ENCODE measurements at places on chromosomes 16 and 17. TPM values are rescaled to one million over a fixed set of nuclear protein-coding genes. Genes with fewer than 3 reads are reported as not detected.

DNA sequence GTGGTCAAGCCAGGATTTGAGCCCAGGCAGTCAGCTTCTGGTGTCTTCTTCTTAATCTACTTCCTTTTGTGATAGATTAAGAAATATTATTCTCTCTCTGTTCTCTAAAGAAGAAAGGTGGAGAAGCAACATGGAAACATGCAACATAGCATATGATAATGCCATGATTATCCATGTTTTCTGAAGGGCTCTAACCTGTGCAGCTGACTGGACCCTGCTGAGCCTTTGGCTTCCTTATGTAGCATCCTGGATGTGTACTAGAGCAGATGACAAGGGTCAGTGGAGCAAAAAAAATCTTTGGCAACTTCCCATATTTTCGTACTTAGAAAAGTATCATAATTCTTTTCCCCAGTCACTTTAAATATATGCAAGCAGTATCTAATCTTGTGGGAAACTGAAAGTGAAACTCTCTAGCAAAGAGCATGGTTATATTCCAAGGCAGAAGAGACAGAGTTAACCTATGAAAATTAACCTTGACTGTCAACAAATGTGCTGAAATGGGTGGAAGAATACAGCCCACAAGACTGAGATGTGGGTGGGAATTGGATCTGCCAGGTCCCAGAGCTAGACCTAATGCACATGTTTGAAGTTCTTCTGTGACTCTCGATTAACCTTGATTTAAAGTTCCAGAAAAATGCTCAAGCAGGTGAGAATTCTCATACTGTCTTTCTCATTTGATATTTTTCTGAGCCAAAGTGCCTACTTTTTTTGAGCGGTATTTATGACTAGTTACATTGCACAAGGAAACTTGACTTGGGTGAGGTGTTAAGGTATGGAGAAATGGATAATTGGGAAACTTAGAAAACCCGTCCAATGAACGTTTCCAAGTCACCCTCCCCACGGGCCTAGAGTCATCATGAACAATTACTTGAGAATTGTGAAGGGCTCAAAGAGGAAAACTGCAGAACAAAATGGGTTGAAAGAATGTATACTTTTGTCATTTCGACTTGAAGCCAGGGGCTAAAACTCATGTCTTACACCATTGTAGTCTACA is 248.6 kb downstream of the FTO start:
- H3K36me3 ChIP-seq = no peaks in the 10 kb centered on the region
- peak overlapping the region; percentile 22 for H3K27ac ChIP-seq
- no peaks in the 10 kb centered on the region for H3K27me3 ChIP-seq
- DNase-seq = peak; percentile 49
- 0 out of 2 replicates have a peak overlapping the region, but pooled peaks have one; percentile 4 for H3K4me3 ChIP-seq

DNA sequence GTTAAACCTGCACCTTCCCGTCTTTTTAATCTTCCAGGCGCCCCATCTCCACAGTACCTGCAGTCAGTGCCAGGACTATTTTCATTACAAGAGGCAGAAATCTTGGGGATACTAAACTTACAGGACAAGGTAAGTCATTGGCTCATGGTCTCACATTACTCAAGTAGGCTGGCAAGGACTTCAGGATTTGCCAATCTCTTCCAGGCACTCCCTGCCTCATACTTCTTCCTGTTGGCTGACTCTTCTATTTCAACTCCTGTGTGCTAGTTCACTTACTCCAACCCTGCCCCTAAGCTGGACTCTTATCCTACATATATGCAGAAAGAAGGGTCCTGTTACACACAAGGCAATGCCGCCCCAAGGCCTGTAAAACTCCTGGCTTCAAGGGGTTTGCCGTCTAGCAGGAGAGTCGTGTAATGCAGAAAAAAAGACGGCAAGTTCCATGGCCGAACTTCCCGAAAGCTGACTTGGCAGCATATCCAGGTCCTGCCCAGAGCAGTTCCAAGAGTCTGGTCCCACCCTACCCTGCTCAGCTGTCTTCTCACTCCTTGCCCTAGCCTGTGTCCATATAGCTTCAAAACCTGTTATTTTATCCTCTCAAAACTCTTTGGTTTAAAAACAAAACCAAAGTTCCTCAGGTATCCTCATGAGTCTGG is 14.8 kb downstream of the ERN1 start:
- H3K4me3 ChIP-seq = no peak overlapping the region
- no peaks in the 10 kb centered on the region for H3K4me1 ChIP-seq
- H3K27me3 ChIP-seq = no peaks in the 10 kb centered on the region

- no peak overlapping the region for H3K27ac ChIP-seq
- no peaks in the 10 kb centered on the region for H3K4me1 ChIP-seq
- no peaks in the 10 kb centered on the region for H3K27me3 ChIP-seq
- H3K4me3 ChIP-seq = no peak overlapping the region
Observed at GRCh38 chr17:16243385-16243784, 26.4 kb downstream of the PIGL start.

The MT1A gene
- total RNA-seq = not detected

The MMP28 gene
- total RNA-seq = not detected

DNA sequence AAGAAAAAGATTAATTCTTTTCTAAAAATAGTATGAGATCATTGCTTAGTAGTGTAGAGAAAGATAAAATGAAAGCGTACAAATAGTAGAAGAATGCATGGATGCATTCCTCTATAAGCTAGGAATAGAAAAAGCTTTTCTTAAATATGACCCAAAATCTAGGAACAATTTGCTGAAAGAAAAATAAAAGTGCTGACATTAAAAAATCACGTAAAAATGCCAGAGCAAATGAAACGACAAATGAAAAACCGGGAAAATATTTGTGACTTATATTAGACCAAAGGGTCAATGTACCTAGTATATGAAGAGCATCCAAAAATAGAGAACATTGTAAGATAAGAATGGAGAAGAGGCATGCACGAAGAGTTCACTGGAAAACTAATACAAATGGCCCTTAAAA is 149.5 kb upstream of the MON1B start:
- H3K4me3 ChIP-seq = no peak overlapping the region
- H3K27me3 ChIP-seq = no peaks in the 10 kb centered on the region
- no peak overlapping the region for H3K27ac ChIP-seq
- H3K36me3 ChIP-seq = no peaks in the 10 kb centered on the region
- no peak for DNase-seq

The GUCY2D gene
- total RNA-seq = not detected

DNA sequence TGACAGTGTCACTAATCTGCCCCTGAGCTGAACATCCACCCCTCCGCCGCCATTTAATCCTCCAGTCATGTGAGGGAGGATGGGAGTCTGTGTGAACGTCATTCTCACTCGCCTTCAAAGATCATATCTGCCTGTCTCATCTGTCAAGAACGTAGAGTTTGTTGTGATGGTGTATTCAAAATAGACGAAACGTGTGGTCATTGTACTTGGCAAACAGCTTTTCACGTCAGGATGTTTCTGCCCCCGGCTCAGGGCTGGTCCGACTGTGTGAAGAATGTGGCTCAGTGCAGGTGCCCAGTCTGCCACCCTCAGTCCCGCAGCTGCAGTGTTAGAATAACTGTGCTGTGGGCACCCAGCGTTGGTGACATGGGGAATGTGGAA is 148.0 kb downstream of the KCNJ12 start:
- peaks cover 2% of the 10 kb centered on the region for H3K4me1 ChIP-seq
- no peaks in the 10 kb centered on the region for H3K27me3 ChIP-seq
- no peak overlapping the region for H3K27ac ChIP-seq
- no peaks in the 10 kb centered on the region for H3K36me3 ChIP-seq
- no peak overlapping the region for H3K4me3 ChIP-seq
- DNase-seq = no peak

DNA sequence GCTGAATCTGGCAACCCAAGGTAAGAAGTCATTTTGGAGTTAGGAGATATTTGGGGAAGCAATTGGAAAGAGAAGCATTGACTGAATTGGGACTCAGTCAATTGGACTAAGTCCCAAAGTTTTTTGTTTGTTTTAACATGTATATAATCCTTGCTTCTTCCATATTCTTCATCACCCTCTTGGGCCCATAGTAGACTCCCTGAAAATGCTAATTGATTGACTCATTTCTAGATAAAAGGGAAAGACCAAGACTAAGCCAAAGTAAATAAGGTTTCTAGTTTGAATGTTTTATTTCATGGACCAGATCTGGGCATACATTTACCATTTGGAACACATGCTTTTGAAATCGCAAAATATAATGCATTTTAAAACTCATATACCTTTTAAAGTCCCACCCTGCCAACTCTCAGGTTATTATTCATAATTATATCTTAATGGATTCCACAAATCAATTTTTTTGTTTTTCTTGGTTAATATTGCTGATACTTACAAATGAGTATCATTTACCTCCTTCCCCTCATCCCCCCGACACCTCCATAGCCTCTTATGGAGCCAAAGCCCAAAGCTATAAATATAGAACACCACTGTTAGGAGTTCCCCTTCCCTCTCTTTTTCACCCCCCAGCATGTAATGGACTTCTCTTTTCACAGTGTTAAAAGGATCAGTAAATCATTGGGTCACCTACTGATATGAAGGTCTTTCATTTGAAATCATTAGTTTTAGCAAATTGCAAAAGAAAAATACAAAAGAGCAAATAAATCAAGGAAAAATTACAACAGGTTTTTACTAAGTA is 674.0 kb upstream of the SOX9 start:
- H3K27me3 ChIP-seq = no peaks in the 10 kb centered on the region
- H3K27ac ChIP-seq = no peak overlapping the region
- no peaks in the 10 kb centered on the region for H3K36me3 ChIP-seq
- no peak for DNase-seq
- H3K4me3 ChIP-seq = no peak overlapping the region

DNA sequence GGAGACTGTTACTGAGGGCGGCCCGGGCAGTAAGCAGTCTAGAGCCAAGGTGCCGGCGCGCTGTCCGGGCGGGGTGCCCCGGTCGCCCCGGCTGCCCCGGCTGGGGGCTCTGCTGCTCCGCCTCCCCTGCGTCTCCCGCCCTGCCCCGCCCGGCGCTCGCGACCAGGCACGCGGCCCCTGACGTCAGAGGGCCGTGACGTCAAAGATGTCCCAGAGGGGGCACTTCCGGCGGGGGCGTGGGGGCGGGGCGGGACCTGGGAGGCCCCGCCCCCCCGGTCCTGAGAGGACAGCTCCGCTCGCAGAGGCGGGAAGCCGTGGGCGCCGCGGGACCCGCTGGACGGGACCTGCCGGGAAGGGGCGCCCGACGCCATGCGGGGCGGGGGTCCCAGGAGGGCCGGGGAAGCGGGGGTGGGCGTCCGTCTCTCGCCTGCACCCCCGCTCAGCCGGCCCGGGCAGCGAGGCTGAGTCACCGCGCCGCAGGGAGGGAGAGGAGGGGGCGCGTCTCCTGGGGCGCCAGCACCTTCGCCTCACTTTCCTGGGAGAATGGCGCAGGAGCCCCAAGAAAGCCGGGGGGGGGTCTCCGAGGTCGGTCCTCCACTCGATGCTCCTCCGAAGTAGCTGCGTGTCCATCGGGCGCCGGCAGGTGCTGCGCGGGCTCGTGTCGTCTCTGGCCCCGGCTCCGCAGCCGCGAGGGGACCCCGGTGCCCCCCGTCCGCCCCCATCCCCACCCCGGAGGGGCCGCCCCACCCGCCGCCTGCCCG is 4.4 kb upstream of the HIC1 start:
- DNase-seq = peak; percentile 90
- H3K27me3 ChIP-seq = no peaks in the 10 kb centered on the region
- H3K36me3 ChIP-seq = no peaks in the 10 kb centered on the region
- no peak overlapping the region for H3K27ac ChIP-seq

DNA sequence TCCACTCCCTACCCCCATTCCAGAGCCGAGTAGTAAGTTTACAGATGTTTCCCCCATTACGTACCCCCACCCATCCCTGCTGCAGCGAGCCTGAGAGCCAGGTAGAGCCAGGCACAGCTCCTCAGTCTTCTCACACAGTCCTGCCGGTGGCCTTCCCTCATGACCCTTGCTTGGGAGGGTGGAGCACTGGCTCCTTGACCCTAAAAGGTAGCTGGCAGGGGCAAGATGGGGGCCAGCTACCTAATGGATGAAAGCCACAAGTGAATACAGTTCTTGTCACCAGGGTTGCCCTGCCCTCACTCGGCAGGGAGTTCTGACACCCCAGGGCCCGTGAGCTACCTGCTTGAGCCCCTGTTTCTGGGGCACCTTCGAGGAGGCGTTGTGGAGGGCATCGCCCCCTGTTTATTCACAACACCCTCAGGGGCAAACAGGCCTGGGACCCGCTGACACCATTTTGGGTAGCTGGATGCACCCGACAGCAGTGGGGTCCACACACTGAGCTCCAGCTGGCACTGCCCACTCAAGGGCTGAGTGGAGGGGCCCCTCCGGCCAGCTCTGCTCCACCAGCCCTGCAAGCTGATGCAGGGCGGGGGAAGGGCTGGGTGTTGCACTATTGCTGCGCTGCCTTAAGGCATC is 22.2 kb downstream of the ADAM11 start:
- DNase-seq = no peak
- H3K27me3 ChIP-seq = no peaks in the 10 kb centered on the region
- H3K4me3 ChIP-seq = no peak overlapping the region
- H3K36me3 ChIP-seq = no peaks in the 10 kb centered on the region

The GRAPL gene
- total RNA-seq = 20.6 TPM

DNA sequence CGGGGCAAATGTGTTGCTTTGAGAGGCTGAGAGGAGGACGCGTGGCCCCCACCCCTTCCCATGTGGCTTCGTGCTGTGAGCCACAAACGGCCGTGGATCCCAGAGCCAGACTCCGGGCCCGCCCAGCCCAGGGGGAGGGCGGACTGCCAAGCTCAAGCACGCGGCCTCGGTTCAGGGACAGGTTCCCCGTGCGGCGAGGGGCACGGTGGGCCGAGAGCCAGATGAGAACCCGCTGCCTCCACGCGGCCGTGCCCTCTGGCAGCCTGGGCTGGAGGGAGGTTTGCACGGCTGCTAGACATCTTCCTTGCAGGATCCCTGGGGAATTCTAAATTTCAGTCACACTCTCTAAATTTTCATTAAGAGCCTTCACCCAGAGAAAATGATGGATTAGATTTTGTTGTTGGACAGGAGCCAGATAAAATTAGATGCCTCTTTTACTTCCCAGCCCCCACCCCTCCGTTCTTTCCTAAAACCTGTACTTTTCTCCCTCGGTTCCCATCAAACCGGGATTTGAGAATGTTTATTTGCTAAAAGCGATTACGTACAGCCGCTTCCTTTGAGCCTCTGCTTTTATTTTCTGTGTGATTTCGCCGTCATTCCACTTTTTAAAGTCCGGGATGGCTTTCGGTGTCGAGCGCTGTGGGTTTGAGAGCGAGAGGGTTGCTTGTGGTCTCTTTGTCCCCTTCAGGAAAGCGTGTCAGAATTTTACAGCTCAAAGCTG is 25.0 kb upstream of the GNG13 start:
- H3K27ac ChIP-seq = no peak overlapping the region
- no peak for DNase-seq
- no peak overlapping the region for H3K4me3 ChIP-seq
- H3K4me1 ChIP-seq = no peaks in the 10 kb centered on the region
